ENCODE measurements at places on chromosomes 3 and 15. TPM values are rescaled to one million over a fixed set of nuclear protein-coding genes. Genes with fewer than 3 reads are reported as not detected.

Gene PYGO1
- polyA plus RNA-seq, result 16.5 TPM

Gene ABHD17C
- polyA plus RNA-seq, result 34.5 TPM

Gene ZNF770
- 71.8 TPM for polyA plus RNA-seq

Gene TMEM266
- polyA plus RNA-seq, result 11.1 TPM

GRCh38 chr15:63605816-63606215, 8.6 kb downstream of the FBXL22 start:
- no peak for DNase-seq

DNA sequence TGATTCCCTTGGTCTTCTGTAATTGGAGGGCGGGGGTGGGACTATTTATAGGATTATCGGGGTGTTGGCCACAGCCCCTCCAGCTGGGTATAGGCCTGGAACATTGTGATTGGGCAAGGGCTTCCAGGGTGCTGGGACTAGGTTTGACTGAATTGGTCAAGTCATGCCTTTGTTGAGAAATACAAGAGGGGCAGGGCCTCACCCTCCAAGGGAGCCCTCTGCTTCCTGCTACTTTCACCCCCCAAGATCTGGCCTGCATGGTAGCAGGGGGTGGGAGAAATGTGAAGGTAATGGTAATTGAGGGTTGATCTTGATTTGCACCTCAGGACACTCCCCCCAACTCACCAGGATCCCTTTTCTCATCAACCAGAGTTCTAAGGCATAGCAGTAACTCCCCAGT, 25.2 kb downstream of the TRIM71 start:
- no peak for DNase-seq

DNA sequence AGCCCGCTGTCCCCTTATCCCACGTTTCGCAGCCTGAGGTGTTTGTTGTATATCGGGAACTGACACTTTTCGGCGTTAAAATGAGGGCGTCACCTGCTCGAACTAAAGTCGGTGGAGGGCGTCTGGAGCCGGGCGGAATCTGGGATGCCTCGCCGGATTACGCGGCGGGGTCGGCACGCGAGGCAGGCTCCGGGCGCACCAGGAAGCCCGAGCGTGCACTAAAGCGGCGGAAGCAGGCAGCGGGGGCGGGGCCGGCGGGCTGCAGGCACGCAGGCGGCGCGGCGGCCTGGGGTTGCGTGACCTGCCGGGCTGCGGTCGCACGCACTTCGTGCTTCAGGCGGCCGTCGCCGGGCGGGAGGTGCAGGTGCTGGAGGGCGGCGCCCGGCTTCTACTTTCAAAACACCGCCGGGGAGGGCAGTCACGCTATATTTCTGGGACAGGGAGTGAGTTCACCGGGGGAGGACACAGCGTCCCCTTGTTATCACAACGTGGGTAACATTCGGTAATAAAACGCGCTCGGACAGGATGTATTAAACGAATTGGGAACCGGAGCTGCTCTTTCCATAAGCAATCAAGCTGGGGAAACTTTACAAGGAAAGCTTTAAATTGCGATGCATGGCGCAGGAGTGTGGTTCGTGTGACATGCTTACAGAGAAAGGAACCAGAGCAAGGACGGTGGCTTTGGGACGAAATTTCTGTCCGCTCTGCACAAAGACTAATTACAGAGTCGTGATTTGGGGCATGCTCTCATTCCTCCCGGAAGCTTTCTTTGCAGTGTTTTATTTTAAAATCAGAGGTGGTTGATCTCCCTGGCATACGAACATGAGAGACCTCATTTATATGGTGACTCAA, 9.1 kb upstream of the LEKR1 start:
- no peak for DNase-seq

- DNase-seq, result no peak
Observed at GRCh38 chr3:134009345-134010000, 20.3 kb downstream of the SLCO2A1 start.

DNA sequence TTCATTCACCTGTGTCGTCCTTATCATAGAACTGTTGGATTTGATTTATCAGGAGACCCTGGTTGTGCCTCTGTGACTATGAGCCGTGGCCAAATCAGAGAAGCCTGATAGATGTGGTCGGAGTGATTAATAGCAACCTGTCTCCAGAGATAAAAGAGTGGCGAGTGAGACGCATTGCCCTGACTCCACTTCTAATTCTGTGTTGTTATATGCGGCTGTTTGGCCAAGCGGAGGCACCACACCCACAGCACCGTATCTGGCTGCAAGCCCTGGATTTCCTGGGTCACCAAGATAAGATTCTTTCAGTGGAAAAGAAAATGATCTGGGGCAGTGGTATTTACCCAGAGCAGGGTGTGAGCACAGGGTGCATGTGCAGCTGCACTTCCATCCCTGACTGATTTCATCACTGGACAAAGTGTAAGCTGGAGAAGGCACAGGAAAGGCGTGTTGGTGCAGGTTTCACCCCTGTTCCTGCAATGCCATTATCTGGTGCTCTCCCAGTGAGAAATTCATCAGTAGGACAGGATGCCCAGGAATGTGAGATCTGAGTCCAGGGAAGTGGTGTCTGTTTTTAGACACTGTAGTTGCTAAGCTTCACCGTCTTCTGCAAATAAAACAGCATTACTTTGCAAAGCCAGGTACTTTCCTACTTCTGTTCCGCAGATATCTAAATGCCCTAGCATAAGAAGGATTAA, 84.6 kb downstream of the CD47 start:
- DNase-seq, result no peak

DNA sequence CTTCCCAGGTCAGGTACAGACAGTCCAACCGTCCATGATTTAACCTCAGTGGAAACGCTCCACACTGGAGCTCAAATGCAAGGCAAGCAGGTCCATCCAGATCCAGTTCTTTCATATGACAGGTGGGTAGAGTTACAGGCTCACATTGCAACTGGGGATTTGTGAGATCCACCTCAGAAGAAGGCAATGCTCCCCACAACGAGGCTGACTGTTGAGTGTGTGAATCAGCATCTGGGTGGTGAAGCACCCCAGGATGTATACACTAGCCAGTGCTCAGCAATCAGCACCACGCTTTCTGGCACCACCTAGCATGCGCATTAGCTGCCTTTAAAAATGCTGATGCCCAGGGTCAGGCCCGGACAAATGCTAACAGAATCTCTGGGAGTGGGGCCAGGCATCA, 343.5 kb upstream of the ICE2 start:
- no peak for DNase-seq

GRCh38 chr3:15513116-15513515, 8.4 kb downstream of the COLQ start:
- DNase-seq, result no peak

GRCh38 chr3:112763258-112763657, 83.4 kb downstream of the CD200R1L start:
- DNase-seq, result no peak

DNA sequence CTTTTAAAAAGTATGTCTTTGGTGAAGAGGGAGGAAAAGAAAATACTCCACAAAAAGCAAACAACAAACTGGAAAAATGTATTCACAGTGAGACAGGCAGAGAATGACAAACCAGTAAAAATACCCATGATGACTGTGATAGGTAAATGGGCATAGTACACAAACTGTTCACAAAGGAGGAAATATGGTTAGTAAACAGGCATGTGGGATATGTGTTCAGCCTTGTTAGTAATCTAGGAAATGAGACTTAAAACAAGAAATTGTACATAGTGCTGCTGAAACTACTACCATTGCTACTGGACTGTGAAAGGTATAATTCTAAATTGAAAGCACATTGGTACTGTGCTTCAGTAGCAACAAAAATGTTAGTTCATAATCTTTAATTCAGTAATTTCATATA, 50.1 kb downstream of the UBE2E2 start:
- no peak for DNase-seq

DNA sequence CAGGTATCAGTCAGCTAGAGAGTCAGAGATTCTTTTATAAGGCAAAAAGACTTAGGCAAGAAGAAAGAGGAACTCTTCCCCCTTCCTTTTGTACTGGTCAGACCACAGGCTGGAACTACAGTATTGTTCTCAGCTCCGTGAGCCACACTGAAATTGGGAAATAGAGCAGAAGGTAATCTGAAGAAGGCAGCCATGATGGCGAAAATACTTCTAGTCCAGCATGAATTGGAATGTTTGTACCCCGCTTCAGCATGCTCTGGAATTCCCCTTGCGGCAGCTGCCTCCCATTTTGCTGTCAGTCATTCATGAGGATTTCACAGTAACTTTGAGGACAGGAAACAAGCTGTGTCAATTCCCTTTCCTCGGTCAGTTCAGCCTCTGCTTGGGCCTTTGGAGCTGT, 96.2 kb downstream of the CORO2B start:
- no peak for DNase-seq

DNA sequence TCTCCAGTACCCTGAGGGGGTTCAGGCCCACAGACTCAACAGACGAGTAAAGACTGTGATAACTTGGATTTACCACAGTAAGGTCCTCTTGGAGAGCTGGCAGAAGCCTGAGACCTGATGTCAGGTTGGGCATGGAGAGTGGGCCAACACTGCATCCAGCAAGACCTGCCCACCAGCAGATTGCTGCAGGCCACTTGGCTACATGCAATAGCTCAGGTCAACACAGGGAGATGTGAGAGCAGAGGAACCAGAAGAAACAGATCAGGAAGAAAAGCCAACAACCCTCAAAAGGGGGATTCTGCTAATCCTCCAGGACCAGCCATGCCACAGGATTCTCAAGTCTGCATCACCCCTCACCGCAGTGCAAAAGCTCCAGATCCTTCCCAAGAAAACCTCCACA, 1.7 kb upstream of the IP6K1 start:
- no peak for DNase-seq

GRCh38 chr3:46939578-46940445, 36.7 kb downstream of the CCDC12 start:
- DNase-seq, result no peak

Measured in right renal cortex interstitium (tissue), 3 donors.